ENCODE measurements at places on chromosomes 11 and 22.

DNA sequence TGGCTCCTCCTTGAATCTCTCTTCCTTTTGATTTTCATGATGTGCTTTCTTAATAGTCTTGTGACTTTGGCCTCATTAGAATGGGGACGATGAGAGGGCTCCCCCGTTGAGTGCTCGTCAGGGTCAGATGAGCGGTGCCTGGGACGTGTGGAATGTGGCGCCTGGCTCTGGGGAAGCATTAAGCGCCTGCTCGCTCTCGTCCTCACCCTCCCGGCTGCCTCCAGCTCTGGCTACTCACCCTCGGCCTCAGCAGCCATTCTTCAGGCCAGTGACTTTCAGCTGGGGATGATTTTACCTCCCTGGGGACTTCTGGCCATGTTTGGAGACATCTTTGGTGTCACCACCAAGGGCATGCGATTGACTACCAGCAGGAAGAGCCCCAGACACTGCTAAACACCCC, 69.7 kb downstream of the RPS6KA4 start:
- DNase-seq, result no peak

DNA sequence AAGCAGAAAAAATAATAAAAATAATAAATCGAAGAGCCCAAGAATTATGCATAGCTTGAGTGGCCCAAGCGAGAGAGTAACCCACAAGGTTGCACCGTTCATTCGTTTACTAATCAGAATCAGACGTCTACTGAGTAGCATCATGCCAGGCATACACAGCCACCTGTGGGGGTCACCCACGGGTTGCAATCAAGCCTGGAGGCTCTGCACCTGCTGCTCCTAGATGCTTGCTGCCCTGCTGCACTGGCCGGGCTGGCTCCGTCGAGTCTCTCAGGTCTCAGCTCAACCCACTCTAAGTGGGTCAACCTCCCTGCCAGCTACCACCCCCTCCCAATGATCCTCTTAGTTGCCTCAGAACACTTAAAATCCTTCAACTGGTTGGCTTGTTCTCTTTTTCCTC, 2.0 kb upstream of the TESMIN start:
- DNase-seq, result no peak

- no peak for DNase-seq
Measured at GRCh38 chr22:29061773-29062172, at the start of gene C22orf31. C22orf31 (minus strand) TSS chr22:29061831; CDS start chr22:29061792, 39 bp downstream.

DNA sequence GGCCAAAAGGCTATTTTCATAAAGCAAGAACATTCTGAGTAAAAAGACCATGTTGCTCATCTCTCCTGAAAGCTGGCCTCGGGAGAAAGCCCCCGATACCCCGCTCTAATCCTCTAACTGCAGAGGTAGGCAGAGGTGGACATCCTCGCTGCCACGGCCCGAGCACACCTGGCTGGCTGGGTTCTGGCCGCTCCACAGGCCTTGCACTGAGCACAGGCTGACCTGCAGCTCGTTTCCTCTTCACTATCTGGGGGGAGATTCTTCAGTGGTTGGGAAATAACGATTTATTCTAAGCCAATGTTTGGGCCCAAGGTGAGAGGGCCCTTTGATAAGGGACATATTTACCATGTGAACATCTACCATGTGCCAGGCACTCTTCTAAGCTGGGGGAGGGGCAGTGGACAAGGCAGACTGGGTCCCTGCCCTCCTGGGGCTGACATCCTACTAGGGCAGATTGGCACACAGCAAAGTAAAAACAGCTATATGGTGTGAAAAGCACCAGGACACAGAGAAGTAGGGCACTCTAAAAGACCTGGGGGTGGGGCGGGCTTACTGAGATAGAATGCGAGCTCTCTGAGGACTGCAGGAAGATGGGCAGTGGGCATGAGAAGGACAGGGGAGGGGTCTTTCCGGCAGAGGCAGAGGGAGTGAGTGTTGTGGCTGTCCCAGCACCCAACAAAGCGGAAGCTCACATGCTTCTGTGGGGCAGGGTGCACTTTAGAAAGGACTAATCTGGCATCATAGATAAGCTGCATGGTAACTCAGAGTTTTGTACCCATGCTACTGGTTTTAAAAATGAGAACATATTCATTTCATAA, 65.5 kb upstream of the ARFGAP3 start:
- DNase-seq, result no peak

GRCh38 chr11:81339521-81339920, 1394.1 kb downstream of the FAM181B start:
- DNase-seq, result no peak

GRCh38 chr11:70176940-70177689, 26.0 kb upstream of the FADD start:
- peak; percentile 60 for DNase-seq

GRCh38 chr11:16280256-16280682, 76.1 kb downstream of the SOX6 start:
- no peak for DNase-seq

- DNase-seq, result no peak
Measured at GRCh38 chr11:96906476-96906875, 516.7 kb downstream of the JRKL start.

GRCh38 chr11:123413636-123414035, 16.4 kb upstream of the GRAMD1B start:
- no peak for DNase-seq

DNA sequence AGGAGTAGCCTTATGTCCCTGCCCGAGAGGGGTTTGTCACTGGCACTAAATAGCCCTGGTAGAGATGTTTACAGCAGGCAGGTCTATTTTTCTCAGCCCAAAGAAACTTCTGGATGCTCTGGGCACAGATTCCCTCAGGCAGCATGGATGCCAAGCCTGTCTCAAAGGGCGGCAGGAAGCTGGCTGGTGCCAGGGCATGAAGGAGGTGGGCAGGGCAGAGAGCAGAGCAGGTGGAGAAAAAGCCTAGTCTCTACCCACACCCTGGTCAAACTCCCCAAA, 4.1 kb upstream of the GAS2L1 start:
- no peak for DNase-seq

- no peak for DNase-seq
Measured at GRCh38 chr11:126391286-126391954, 35.9 kb downstream of the ST3GAL4 start.

- DNase-seq, result no peak
Measured at GRCh38 chr22:44116755-44117684, 63.7 kb upstream of the PARVG start.
